ENCODE measurements at places on chromosomes 1 and 21.

- no peak for DNase-seq
These were observed 1.0 kb downstream of the ALDH4A1 start for GRCh38 chr1:18901147-18901951.

DNA sequence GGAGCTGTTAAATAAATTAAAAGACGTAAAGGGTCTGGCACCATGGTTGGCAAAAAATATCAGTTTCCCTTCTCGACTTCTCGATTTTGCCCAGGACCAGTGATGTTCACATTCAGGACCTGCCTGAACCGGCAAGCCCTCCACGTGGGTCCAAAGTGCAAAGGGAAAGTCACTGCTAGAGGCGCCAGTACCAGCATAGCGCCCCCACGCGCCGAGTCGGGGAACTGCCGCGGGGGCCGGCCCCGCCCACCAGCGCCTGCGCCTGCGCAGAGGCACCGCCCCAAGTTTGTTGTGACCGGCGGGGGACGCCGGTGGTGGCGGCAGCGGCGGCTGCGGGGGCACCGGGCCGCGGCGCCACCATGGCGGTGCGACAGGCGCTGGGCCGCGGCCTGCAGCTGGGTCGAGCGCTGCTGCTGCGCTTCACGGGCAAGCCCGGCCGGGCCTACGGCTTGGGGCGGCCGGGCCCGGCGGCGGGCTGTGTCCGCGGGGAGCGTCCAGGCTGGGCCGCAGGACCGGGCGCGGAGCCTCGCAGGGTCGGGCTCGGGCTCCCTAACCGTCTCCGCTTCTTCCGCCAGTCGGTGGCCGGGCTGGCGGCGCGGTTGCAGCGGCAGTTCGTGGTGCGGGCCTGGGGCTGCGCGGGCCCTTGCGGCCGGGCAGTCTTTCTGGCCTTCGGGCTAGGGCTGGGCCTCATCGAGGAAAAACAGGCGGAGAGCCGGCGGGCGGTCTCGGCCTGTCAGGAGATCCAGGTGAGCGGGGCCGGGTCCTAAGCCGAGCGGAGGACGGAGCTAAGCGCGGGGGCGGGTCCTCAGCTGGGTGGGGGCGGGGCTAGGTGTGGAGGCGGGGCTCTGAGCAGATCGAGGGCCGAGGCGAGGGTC, at the start of gene PINK1:
PINK1 (plus strand) TSS at position 269 of the 875 bp plus-strand sequence; CDS start at position 360, 91 bp downstream.
- DNase-seq = no peak

DNA sequence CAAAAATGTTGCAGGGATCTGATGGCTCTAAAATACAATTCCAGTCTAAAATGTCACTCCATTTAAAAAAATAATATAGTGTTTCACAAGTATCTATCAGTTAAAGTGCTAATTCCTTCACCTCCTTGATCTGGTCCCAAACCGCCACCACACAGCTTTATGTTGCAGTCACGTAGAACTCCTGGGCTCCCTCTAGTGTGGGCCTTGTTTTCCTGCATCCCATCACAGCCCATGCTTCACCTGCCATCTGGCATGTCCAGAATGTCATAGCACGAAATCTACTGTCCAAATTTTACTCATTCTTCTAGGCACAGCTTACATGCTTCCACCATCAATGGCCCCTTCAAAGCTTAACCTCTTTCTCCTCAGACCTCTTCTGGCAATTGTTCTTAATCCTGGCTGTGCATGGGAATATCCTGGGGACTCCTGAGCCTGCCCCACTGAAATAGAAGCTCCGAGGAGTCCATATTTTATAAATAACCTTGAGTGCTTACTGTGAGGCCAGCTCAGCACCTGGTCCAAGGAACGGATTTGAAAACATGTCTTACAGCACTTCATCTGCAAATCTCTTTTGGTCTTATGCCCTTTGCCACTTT, 15.5 kb downstream of the FYB2 start:
- DNase-seq = no peak

- DNase-seq = peak; percentile 27
These were observed 147.2 kb downstream of the CHD1L start for GRCh38 chr1:147389532-147390184.

DNA sequence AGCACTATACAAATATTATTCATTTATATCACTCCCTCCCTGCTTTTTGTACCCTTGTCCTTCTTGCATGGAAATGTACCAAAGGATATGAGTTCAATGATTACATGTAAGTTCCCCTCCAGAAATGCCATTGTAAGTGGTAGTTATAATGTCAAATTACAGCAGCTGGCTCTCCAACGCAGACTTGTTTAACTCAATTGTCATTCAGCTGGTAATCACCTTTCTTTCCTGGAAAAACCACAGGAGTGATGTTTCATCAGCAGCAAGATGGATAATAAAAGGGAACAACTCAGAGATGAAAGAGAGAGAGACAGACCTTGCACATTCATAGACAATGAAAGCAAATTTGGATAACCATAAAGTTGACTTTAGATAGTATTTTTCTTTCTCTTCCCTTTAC, 578.6 kb upstream of the PBX1 start:
- DNase-seq = no peak

DNA sequence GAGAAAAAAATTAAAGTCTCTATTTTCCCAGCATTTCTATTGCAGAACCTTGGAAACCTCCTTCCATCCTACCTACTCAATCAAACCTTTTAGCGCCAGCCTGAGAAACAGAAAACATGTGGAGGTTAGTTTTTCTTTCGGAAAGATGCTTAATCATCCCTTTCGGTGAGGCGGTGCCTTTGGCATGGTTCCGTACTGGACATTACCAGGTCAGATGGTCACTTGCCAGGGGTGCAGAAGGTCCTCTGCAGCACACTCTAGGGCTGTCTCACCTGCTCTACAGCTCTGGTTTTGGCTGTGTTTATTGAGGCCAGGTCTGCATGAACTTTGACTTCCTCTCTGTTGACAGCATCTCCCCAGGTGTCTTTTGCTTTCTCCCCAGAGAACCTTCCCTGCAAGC, 121.5 kb downstream of the PLD5 start:
- no peak for DNase-seq
